Umbilical cord (tissue), 2 donors: ENCODE measurements at places on chromosomes 7 and 10. TPM values are rescaled to one million over a fixed set of nuclear protein-coding genes. Genes with fewer than 3 reads are reported as not detected.
A peak's percentile ranks its signal among the peaks of the same experiment; 100 is the strongest.

- no peak for DNase-seq
These were observed 564.2 kb downstream of the TCERG1L start for GRCh38 chr10:130747356-130747755.

Gene IGFBP1
- total RNA-seq, result not detected

Gene PRSS37
- 0.72 TPM for total RNA-seq

GRCh38 chr10:602391-603005 lies 87.0 kb downstream of the DIP2C start:
- DNase-seq, result no peak

DNA sequence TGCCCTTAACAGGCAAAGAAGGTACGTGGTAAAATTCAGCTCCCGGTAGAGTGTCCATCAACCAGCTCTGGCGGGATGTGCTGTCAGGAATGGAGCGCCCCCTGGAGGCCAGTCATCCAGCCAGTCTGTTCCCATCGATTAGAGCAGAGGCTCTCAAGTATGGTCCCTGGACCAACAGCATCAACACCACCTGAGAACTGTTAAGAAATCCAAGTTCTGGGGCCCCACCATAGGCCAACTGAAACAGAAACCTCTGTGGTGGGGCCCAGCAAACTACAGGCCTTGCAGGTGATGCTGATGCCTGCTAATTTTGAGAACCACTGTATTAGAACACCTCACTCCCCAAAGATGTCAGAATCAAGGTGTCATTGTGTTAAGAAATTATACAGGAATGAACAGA lies 109.2 kb downstream of the DPY19L1 start:
- DNase-seq, result peak; percentile 15

DNA sequence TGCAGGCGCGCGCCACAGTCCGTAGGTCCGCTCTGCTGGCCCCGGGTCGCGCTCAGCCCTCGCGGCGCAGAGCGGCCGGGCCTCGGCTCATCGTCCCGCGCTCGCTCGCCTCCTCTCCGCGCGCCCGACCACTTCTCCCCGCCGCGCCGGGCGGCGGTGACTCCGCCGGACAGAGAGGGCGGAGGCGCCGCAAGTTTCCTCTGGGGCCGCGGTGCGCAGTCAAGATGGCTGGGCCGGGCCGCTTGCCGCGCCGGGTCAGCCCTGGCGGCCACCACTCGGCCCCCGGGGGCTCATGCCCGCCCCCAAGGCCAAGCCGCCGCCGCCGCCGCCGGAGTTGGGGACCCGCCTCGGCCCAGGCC lies 441 bp downstream of the FZD8 start:
- DNase-seq, result no peak

GRCh38 chr10:86139066-86139657 lies 227.4 kb downstream of the GRID1 start:
- peak; percentile 7 for DNase-seq

GRCh38 chr7:85583131-85583953 lies 396.5 kb upstream of the SEMA3D start:
- peak; percentile 56 for DNase-seq

DNA sequence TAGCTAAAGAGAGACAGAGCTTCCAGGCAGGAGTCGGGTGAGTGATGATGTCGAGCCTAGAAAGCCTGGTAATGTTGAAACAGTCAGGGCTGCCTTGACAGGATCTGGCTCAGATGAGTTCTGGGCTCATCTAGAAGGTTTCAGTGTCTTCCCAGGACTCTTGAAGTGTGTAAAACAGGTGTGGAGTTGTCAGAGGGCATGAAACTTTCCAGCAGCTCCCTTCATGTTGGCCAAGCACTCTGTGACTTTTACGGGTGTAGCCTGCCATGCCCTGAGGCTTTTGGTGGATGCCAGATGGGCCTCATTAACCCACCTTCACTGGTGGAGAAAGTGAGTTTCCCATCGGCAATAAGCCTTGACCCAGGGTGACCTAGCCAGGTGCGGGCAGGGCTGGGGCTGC lies 66.4 kb upstream of the PDCD4 start:
- DNase-seq, result no peak

Gene BTBD16
- not detected for total RNA-seq

- no peak for DNase-seq
These were observed 49.0 kb upstream of the EN2 start for GRCh38 chr7:155408651-155409586.

GRCh38 chr7:132654150-132654549 lies 77.9 kb upstream of the PLXNA4 start:
- no peak for DNase-seq

Gene DNAJB9
- 50.1 TPM for total RNA-seq

Gene CALML5
- total RNA-seq, result not detected

DNA sequence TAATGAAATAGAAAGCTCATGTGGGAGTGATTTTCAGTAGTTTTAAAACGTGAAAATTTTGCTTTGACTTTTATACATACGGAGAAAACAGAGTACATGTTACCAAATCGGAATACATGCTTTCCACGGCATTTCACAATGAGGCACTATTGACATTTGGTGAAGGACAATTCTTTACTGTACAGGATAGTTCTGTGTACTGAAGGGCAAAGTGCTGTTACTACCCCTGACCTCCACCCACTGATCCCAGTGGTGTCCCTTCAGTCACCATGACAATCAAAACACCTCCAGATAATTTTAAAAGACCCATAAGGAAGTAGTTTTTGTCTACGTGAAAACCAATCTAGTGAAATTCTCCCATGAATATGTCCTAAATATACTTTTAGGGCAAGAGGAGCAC lies 33.1 kb upstream of the ANK3 start:
- DNase-seq, result no peak

- no peak for DNase-seq
These were observed 111.8 kb upstream of the FOXP2 start for GRCh38 chr7:114302858-114303257.

Gene TMEM213
- 4.6 TPM for total RNA-seq

GRCh38 chr10:76245951-76246495 lies 814.6 kb downstream of the LRMDA start:
- DNase-seq, result no peak

DNA sequence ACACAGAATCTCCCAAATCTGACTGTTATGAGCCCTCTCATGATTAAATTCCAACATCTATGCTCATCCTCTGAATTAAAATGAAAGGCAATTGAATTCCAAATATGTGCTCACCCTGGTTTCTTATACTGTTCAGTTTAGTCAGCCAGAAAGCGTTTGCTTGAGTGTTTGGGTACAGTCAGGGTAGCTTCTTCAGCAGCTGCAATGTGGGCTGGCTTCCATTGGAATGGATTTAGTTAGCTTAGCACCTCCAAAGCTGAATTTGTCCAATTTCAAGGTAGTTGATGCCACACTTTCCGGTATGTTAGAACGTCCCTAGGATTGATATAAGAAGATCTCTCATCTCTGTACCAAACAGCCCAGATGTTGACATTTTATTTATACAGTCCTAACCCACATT lies 9.3 kb downstream of the KLHL7 start:
- no peak for DNase-seq

Gene SFTPA2
- total RNA-seq, result 2.6 TPM

DNA sequence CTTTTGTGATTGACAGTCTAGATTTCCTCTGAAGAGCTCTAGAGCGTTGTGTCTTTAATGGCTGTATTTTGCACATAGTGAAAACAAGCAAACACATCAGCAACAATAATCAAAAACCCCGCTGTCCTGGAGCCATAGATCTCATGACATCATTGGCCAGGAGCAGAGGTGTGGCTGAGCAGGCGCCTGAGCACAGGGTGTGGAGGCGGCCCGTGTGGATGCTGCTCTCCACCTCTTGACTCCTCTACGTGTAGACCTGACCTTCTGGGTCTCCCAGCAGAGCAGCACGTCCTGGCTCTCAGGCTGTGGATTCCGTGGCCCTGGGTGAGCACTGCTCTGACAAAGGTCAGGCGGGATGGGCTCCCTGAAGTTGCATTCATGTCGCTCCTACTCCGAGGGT lies 63.0 kb upstream of the INSYN2A start:
- DNase-seq, result no peak

Gene VSIR
- total RNA-seq, result 19.0 TPM

DNA sequence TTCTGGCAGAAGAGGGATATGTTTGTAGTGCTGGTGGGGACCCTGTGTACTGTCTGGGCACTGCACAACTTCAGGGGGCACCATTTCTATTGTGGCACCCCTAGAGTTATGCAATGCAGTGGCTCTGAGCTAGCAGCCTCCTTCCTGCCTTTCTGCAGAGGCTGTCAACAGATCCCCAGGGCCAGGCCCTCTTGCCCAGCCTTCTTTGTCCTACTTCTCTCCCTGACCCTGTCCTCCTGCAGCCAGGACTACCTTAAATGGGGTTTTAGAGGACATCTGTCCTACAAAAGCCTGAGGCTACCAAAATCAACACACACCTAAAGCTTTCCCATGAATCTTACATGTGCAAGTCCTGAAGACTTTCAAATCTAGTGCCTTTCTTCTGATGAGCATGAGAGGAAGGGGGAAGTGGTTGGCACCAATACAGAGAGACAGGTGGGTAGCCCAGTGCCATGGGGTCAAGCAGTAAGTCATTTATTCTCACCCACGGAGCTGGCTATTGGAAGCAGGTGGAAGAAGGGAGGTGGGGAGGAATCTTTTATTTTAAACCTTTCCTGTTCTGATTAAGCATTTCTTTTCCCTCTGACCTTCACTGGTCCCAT lies 2.4 kb downstream of the SPOCK2 start:
- no peak for DNase-seq

DNA sequence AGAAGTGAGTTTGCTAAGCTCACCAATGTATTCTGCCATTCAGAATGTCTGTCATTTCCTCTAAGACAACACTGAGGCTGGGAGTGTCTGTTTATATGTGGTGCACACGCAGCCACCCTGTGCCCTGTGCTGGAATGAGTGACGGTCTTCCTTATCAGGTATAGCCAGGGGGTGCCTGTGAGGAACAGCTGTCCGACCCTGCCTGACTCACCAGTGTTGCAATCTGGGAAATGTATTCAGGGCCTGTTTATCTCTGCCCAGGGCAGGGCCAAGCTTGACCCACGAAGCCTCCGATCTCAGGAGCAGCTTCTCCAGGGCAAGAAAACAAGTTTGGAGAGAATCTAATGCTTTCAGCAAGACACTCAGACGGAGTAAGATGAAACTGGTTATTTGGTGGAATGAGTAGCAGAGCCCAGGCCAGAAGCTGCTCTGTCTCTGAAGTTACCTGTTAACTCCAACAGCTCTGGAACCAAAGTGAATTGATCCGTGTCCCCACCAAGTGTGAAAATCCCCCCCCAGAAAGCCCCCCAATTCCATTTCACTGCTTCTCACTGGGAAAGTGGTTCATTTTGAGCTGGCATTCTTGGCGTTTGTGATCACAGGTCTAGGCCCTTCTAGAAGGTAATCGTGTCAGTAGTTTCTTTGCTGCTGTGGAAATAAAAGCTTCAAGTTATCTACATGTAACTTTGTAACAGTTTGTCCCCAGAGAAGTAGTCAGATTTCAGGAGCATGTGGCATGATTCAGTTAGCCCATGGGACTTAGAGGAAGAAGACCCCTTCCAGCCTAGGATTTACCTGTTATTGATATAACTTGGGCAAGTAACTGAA lies 6.1 kb upstream of the UBE2H start:
- DNase-seq, result peak; percentile 83

Gene BMPER
- 83.3 TPM for total RNA-seq

Gene TET1
- 19.3 TPM for total RNA-seq

GRCh38 chr7:121945480-121946236 lies 72.7 kb downstream of the PTPRZ1 start:
- DNase-seq, result no peak

DNA sequence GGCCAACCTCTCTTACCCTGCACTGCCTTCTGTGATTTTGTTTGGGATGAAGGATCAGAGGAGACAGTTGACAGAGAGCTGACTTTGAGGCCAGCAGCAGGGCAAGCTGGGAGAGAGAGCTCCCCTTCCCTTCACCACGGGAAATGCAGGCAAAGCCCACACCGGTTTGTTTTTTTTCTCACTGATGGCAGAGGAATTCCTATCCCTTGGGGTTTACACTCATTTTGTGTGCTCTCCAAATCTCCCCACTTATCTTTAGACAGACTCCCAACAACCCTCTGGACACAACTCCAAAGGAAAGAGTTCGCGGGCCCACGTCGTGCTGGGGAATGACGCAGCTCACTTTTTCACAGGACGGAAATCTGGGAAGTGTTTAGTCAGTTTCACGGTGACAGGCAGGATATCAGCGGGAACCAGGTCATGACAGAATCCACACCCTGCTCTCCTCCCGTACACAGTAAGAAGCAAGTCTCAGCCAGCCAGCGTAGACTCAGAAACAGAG lies 68.3 kb upstream of the FAM171A1 start:
- peak; percentile 85 for DNase-seq

Gene DOCK4
- 7.7 TPM for total RNA-seq
